ENCODE measurements at places on chromosomes 1 and 21.

DNA sequence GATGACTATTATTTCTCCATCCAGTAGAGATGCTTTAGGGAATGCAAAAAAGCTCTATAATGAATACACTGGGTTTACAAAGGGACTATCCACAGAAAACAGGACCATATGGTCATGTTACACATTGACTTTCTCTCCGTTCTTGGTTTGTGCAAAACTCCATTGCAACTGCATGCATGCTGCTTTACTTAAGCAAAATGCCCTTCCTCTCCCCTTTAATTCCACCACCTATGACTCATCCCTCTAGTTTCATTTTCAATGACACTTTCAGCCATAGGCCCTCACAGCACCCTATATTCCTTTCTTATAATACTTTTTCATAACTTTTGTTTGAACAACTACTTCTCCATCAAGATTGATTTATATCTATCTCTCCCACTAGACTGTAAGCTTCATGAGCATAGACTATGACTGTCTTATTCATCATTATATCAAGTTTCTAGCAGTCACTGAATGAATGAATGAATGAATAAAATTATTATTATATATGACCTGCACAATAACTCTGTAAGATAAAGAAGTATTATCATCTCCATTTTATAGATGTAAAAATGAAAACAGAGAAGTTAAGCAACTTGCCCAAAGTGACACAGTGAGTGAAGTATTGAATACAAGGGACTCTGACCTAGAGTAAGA lies 248.9 kb downstream of the PLPP3 start:
- no peak for DNase-seq

DNA sequence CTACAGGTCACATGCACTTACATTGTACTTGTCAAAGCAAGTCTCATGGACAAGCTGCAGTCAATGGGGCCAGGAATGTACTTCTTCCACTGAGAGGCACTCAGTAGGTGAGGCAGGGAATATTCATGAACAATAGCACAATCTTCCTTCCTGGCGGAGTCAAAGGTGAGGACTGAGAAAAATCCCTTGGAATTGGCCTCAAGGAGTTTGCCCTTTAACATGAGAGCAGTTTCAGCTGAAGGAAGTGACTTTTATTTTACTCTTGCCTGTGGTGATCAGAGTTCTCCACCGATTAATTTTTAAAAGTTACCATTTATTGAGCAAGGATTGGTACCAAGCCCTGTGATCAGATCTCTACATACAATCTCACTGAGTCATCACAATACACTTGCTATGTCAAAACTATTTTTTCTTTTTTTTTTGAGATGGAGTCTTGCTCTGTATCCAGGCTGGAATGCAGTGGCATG lies 11.2 kb upstream of the AK2 start:
- DNase-seq, result no peak

- DNase-seq, result no peak
These were observed 102.1 kb upstream of the NBPF4 start for GRCh38 chr1:108345776-108346531.

GRCh38 chr1:13829152-13829769 lies 129.3 kb downstream of the PRDM2 start:
- DNase-seq, result no peak

DNA sequence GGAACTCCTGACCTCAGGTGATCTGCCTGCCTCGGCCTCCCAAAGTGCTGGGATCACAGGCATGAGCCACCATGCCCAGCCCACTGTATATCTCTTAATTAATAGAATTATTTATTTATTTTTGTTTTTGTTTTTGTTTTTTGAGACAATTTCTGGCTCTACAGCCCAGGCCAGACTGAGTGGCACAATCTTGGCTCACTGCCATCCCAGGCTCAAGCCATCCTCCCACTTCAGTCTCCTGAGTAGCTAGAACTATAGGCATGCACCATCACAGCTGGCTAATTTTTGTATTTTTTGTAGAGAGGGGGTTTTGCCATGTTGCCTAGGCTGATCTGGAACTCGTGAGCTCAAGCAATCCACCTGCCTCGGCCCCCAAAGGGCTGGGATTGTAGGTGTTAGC lies 15.7 kb upstream of the WDTC1 start:
- no peak for DNase-seq

- DNase-seq, result no peak
These were observed 11.3 kb downstream of the CCDC190 start for GRCh38 chr1:162849711-162850110.

GRCh38 chr1:167770127-167770526 lies 48.3 kb downstream of the MPZL1 start:
- DNase-seq, result no peak

DNA sequence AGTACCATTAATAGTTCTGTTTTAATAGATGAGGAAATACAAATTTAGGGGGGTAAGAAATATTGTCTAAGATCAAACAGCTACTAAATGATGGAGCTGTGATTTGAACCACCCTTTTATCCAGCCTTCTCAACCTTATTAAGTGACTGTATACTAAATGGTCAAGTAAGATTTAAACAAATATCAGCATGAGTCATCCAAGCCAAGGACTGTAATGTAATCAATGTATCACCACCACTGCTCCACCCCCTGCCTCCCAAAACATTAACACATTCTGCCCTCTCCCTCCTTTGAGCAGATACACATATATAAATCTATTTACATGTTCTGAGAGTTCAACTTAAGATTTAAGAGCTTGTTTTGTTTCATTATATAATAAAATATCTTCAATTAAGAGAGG lies 58.9 kb downstream of the LRRC40 start:
- no peak for DNase-seq

GRCh38 chr21:46096596-46097335 lies 1.1 kb upstream of the COL6A2 start:
- DNase-seq, result no peak

- DNase-seq, result no peak
These were observed 8.8 kb upstream of the TGFB2 start for GRCh38 chr1:218336328-218336727.

DNA sequence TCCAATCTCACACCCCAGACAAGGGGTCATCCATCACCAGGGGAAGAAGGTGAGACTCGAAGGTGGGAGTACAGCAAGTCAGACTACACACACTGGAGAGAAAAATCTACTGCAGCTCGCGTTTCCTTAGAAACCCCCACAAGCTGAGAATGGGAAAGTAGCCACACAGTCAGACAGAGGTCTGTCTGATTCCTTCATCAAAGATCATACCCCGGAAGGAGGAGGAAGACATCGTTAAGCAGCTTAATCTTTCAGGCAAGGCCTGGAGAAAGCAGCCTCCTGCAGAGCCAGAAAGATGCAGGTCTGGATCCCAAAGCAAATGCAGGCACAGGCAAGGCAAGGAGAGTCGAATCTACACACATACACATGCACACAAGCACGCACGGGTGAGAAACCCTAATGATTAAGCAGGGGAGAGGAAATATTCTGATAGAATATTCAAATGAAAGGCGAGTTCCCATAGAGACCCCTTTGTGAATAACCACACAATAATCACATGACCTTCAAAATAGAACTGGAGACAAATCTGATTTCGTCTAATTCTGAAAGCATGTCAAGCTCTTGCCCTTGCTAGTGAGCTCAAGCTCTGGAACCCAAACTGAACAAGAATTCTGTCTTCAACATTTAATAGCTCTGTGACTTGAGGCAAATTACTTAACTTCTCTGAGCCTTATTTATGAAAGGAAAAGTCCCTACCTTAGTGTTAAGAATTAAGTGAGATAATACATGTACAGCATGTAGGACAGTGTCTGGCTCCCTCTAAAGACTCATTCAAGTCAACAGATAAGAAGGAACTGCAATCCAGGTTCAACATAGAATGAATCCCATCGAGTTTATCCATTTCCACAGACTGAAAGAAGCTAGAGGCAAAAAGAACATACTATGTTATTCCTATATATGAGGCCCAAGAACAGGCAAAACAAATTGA lies 387.8 kb downstream of the OMA1 start:
- no peak for DNase-seq

GRCh38 chr21:39137248-39138178 lies 45.7 kb downstream of the PSMG1 start:
- no peak for DNase-seq

DNA sequence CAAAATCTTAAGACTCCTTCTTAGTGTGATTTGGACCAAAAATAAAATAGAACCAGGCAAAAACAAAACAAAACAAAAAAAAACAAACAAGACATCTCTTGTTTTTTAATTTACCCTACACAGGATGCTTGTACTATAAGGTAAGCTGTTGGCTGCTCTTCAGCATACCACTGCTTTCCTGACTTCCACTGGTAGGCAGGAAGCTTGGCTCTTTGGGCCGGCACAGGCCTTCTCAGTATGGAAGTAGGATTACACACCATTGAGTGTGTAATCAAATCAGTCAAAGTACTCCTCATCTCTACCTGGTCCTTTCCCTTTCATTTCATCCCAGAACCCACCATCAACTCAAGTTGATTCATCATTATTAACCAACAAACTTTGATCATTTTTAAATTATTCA lies 61.9 kb upstream of the RGS1 start:
- DNase-seq, result no peak

DNA sequence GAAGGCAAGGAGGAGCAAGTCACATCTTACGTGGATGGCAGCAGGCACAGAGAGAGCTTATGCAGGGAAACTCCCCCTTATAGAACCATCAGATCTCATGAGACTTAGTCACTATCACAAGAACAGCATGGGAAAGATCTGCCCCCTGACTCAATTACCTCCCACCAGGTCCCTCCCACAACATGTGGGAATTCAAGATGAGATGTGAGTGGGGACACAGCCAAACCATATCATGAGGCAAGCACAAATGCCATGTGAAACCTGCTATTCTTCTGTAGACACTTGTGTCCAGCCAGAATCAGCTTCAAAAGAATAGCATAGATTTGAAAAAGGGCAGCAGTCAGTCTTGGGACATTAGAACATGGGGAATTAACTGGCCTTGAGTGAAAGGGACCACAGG lies 32.2 kb upstream of the UBE2U start:
- DNase-seq, result no peak

- DNase-seq, result no peak
These were observed 14.4 kb downstream of the CDK18 start for GRCh38 chr1:205518661-205519540.

DNA sequence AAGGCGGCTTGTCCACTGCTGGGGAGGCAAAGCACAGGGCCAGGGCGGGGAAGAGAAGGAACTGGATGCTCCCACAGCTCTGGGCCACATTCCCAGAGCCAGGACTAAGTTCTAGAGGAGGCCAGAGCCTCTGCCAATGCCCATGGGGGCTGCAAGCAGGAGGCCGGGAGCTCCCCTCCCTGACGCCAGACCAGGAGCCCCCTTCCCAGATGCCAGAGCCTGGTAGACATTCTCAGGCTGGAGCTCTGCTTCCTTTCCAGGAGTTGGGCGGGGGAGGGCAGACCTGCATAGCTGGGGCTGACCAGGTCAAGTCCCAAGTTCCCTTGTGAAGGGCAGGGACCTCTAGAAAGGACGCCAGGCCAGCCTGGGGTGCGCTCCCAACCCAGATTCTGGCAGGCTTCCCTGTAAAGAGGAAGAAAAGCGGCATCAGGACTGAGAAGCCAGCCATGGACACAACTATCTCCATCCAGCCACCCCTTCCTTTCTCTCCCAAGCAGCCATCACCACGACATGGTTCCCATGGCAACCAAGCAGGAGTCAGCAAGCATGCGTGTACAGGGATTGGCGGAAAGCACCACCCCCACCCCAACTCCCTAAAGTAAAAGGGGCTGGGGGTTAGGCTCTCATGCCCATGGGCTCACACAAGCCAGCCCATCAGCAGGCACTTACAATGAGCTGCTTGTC lies 13.4 kb downstream of the KIF21B start:
- no peak for DNase-seq

GRCh38 chr1:203612932-203613682 lies 13.5 kb upstream of the ATP2B4 start:
- DNase-seq, result no peak

- no peak for DNase-seq
These were observed 8.2 kb downstream of the CLCC1 start for GRCh38 chr1:108955111-108955510.

DNA sequence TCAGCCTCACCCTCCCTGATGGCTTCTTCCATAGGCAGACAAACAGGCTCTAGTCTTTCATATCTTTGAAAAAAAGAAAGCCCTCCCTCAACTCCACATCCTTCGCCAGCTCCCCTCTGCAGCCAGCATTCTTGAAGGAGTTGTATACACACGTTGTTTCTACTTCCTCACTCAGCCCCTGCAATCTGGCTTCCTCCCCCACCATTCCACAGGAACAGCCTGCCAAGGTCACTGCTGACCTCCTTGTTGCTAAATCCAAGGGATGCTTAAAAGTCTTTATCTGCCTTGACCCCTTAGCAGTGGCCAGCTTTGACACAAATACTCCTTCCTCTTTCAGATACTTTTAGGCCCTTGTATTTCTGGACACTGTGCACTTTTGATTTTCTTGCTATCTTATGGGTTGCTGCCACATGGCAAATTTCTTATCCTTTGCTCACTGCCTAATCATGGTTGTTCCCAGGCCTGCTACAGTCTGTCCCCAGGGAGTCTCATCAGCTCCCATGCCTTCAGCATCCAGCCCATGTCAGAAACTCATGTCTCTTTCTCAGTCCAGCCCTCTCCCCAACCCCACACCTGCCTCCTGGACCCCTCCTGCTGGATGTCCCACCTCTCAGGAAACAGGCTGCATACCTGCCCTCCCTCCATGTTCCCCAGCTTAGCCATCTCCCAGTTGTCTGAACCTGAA lies 8.3 kb downstream of the FAM229A start:
- DNase-seq, result no peak

- no peak for DNase-seq
These were observed 692 bp downstream of the TARDBP start for GRCh38 chr1:11013160-11013531.

- no peak for DNase-seq
These were observed 407 bp downstream of the GALNT2 start for GRCh38 chr1:230067419-230067870.

DNA sequence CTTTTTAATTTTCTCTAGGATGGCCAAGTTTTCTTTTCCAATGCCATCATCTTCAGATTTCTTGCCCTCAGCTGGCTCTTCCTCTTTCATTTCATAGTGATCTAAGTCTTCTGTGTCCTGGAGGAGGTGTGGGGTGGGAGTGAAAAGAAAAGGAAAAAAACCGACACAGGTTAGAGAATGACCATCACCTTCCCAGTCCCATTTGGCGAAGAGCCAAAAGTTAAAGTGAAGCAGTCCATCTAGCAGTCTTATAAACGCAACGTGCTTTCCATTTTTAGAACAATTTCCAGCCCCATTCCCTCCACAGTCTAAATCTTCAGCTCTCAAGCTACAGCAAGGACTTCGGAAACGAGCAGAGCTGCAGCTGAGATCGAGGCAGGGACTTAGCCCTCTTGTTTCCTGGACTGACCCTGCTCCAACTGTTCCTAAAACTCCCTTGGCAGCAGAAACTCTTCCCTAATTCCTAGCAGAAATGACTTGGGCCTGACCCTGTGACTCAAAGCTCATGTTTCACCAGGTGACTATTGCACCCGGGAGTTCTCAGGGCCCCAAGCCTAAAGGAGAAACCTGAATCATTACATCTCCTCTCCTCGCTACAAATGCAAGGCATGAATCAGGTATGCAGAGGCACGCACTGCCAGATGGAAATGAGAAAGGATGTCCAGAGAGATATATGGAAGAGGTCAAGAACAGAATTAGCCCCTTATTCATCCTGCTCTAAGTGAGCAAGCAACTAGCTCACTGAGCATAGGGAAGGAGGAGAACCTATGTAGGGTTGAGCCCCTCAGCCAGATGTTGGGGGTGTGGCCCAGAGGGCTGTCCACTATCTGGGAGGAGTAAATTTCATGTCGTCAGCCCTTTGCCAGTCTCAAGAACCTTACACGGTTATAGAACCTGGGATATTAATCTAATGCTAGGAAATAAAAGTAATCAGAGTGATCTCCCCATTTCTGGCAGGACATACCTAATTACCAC lies 5.1 kb downstream of the UBE2Q1 start:
- no peak for DNase-seq
